Mammary epithelial cell (primary cell): ENCODE measurements at places on chromosomes 13 and 19.
A peak's percentile ranks its signal among the peaks of the same experiment; 100 is the strongest.

DNA sequence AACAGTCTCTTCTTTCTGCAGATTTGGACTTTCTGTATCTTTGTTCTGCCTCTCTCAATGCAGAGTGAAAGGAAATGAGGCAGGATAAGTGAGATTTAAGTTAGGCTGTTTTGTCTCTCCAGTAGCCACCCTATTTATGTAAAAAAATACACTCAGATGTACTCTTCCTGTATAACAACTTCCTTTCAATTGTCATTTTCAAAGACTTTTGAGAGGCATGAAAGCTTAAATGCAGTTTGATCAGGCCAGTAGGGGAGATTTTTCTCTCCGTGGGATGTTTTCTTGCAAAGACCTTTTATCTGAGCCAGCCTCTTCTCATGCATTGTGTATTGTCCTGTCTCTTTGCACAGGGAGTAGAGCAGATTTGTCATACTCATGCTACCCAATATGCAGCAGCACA lies 166.8 kb downstream of the SLITRK5 start:
- DNase-seq = no peak

DNA sequence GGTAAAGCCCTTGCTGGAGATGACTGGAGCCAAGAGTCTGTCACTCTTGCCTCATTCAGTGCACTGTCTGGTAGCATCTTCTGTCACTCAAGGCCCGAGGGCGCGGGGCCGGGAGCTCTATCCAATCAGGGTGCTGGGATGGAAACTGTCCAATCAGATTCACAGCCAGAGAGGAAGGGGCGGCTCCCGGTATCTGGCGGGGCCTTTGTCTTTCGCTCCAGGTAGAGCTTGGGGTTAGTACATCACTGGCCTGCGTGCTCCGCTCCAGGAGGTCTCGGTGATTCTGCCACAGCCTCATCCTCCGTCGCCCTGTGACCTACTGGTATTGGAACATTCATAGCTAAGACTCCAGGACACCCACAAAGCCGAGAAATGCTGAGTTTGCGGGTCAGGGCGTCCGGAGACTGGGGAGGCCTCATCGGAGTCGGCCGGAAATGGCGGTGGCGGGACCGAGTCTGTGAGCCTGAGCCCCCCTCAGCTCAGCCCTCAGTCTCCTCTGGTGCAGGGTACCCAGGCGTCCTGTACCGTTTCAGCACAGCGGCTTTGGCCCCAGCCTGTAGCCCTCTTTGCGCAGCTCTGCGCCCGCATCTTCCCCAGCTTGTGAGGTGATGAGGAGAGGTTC lies 20.6 kb upstream of the ZNF430 start:
- DNase-seq = peak; percentile 94

GRCh38 chr13:91286317-91286716 lies 61.2 kb upstream of the MIR17HG start:
- DNase-seq = no peak

DNA sequence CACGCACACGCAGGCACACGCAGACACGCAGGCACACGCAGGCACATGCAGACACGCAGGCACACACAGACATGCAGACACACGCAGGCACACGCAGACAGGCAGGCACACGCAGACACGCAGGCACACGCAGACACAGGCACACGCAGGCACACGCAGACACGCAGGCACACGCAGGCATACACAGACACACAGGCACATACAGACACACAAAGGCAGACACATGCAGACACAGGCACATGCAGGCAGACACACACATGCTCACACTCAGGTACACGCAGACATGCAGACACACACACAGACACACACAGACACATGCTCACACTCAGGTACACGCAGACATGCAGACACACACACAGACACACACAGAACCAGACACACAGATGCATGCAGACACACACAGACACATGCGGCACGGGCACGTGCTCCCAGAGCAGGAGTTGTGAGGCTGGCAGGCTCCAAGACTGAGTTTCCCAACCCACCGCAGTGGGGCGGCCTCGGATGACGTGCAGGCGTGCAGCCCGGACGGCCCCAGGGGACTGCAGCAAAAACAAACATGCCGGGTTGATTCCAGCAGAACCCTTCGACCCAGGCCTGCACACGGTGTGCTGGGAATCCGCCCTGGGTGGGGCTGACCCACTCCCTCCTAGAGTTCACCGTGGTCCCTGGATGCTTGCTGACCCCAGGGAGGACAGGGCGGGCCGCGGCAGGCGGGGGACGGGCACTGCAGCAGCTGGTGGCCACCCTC lies 100.0 kb downstream of the GADD45B start:
- no peak for DNase-seq

DNA sequence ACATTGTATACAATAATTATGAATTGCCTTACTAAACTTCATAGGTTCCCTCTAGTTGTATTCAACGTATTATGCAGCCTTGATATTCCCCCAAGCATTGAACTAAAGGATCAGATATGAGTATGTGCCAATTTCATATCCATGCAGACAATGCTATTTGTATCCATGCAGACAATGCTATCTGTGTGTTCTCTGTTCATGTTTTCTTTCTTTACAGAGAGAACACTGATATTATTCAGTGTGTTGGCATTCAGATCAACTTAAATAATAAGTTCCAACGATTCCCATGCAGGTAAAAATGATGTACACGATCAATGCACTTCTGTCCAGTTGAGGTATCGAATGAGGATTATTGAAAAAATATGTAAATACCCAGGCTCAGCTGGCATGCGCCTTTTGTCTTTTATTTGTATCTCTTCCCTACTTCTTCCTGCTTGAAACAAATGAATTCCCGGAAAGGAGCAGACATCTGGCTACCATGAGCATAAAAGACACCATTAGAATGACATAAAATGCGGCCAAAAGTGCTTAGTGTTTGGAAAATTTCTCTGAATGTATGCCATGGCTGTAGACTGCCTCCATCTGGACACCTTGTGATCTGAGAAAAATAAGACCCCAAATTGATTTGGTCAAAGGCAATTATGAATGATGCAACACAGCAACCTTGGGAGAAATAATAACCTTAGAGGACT lies 731.5 kb downstream of the SLITRK1 start:
- no peak for DNase-seq

GRCh38 chr19:2805261-2805900 lies 14.3 kb upstream of the ZNF554 start:
- DNase-seq = no peak

- no peak for DNase-seq
These were observed 121.9 kb downstream of the DLEU7 start for GRCh38 chr13:50721672-50721992.

GRCh38 chr19:52896431-52897137 lies 851 bp downstream of the ZNF320 start:
- DNase-seq = peak; percentile 21

- DNase-seq = no peak
These were observed 55.6 kb downstream of the RCBTB2 start for GRCh38 chr13:48477191-48477855.

- DNase-seq = no peak
These were observed 3.7 kb downstream of the GADD45B start for GRCh38 chr19:2479556-2480194.

DNA sequence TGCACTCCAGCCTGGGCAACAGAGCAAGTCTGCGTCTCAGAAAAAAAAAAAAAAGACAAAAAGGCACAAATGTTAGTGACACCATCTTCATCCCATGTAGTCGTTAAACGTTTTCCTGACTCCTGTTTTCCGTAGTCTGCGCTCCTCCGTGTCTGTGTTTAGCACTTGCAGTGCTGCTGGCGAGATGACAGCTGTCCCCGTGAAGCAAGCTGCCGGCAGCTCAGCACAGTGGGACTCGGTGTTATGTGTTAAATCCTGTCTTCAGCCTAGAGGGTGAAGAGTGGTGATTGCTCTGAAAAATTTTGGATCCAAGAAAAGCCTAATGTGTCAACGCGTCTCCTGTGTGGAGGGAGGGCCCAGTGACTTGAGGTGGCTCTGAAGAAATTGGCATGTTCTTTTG lies 18.4 kb downstream of the UBXN6 start:
- no peak for DNase-seq

DNA sequence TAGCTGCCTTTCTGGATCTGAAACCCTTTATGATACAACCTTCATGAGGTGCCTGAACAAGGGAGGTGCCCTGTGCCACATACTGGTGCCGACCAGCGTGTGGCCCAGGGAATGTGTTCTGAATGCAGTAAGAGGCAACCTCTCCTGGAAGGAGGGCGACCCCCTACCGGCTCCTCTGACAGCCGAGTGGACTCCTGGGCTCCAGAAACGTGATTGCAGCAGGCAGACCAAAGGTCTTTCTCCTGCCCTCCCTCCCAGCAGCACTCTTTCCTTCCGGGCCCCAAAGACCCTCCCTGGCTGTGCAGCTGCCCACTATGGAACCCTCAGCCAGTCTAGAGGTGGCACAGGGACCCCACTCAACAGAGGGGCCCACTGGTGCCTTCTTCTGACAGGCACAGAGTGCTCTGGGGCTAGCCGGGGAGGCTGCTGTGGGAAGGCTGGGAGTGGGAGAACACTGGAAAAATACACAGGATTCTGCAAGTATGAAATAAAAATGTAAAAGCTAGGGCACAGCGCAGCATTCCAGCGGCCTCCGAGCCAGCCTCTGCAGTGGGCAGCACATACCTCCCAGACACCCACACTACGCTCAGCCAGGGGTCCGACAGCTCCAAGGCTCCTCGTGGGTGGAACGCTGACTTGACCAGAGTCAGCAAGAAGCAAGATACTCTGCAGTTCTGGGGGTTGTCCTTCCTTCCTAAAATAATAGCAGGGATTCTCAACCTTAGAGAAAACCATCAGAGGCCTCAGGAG lies 14.9 kb downstream of the SH3GL1 start:
- no peak for DNase-seq
